ENCODE measurements at places on chromosomes 3 and 15.
A peak's percentile ranks its signal among the peaks of the same experiment; 100 is the strongest.

DNA sequence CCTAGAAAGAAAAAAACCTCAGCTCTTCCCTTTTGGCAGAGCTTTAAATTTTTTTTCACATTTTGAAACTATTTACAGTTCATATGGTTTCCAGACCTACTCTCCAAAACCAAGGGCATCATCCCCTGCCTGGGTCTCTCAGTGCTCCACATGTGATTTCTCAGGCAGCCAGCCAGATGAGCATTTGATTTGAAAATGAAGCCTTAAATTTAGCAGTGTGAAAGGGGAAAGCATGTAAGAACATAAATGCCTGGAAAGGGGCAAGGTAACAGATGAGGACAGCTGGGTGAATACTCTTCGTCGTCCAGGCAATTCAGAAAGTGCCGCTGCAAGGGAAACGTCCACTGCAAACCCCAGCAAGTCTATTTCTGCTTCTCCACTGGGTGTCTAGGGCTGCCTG is 94.8 kb downstream of the ATP8B4 start:
- DNase-seq = no peak

GRCh38 chr15:37098468-37099318 is 1.7 kb downstream of the MEIS2 start:
- peak; percentile 48 for DNase-seq

DNA sequence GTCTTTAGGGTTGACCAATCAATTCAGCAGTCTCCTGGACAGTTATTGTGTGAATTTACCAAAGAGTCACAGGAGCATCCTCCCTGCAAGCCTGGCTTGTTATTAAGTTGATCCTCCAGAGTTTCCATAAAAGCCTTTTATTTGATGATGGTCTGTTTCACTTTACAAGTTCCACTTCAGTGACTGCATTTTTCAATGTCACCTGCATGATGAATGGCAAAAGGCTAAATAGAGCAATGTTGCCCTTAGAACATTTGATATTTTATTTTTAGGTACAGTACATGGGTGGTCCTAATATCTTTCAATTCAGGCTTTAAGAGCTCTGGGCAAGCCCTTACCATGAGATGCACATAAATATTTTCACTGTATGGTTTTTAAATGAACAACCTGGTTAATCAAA is 22.6 kb downstream of the GUCA1C start:
- no peak for DNase-seq

- DNase-seq = no peak
Observed at GRCh38 chr3:60363817-60364216, 887.4 kb downstream of the FHIT start.

DNA sequence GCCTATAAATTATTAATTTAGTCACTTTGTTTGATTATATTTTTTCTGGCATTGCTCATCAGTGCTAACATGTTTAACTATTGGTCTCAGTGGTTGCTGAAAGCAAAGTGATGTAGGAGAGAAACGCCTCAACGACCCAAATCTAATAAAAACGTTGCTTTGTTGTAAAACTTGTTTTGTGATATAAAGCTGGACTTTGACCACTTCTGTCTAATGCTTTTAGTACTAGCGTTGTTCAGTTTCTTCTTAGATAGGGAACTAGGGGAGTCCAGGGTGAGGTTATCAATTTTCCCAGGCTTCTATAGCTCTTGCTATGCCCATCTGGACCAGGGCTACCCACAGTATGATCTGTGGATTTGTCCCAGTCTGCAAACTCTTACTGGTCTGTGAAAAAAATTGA is 80.6 kb upstream of the TBC1D5 start:
- no peak for DNase-seq

DNA sequence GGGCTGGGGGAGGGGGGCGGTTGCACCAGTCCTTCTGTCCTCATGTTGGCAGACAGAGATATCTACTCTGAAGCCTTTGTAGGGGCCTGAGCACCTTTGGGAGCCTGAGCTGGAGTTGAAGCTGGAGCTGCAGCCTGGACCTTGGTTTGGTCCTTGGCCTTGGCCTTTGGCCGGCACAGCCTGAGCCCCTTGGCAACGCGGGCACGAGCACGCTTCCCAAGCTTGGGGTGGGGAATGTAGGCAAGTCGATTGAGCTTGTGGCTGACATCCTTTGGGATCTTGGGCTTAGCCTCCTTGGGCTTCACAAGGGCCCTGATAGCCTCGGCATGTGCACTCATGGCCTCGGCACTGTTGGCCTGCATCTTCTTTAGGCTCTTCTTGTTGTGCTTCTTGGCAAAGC is 8.1 kb upstream of the ST6GAL1 start:
- DNase-seq = no peak

- no peak for DNase-seq
Observed at GRCh38 chr3:51295625-51296024, 89.5 kb upstream of the MANF start.

Measured in dorsolateral prefrontal cortex (tissue), 122 donors.